ENCODE measurements at places on chromosomes 3 and 15.
A peak's percentile ranks its signal among the peaks of the same experiment; 100 is the strongest.

GRCh38 chr3:60743631-60744164 lies 507.6 kb downstream of the FHIT start:
- no peak for DNase-seq

- no peak for DNase-seq
Measured at GRCh38 chr15:31345606-31346366, 19.2 kb downstream of the KLF13 start.

GRCh38 chr15:90903733-90904536 lies 833 bp downstream of the MAN2A2 start:
- DNase-seq = no peak

DNA sequence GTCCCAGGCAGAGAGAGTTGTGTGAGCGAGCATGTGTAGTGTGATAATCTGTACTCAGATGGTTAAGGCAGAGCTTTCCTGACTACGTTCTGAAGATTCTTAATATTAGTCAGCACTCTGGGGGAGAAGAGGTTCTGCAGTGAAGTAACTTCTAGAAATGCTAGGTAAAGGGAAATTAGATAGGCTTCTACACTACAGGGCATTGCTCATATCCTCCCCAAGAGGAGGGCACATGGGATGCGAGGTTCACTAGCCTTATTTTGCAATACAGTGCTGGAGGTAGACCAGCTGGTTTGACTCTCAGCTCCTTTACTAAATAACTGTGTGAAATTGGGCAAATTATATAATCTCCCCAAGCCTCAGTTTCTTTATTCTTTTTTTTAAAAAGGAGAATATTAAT lies 300.3 kb upstream of the PDZRN3 start:
- no peak for DNase-seq

- no peak for DNase-seq
Measured at GRCh38 chr3:147431751-147432150, 22.6 kb downstream of the ZIC1 start.

DNA sequence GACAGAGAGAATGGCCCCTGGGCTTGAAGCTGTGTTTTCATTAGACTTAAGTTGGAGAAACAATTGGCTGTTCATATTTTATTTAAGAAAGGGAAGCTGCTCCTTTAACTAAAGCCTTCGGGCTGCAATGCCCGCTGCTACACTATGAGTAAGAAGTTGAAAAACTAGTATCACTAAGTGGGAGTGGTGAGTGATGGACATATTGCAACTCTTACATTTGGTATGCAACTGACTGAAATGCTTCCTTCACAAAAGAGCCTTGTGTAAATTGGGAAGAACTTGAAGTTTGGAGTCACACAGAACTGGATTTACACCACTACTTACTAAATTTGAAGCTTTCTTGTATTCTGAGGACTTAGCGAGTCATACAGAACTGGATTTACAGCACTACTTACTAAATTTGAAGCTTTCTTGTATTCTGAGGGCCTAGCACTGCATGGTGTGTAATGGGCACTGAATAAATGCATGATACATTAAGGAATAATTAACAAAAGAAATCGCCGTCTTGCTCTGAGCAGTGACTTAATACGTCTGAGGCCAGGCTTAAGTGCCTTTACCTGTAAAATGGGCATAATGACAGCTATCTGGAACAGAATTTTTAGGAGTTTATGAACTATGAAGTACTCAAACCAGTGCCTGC lies 149.5 kb downstream of the RYR3 start:
- DNase-seq = no peak

DNA sequence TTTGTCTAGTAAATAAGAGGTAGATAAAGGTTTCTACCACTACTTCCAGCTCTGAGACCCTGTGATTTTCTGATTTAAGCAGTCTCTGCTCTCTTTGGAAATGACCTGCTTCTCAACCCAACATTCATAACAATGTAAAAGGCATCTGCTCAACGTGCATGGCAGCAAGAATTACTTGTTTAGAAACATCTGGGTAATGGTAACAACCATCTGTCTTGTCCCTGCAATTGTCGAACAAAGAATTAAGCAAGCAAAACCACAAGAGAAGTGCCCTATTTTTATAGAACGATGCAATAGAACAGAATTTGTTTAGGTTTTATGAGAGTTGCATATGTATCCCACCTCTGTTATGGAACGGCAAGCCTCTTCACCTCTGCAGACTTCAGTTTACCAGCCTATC lies 7.1 kb upstream of the FSIP1 start:
- no peak for DNase-seq

GRCh38 chr15:92043283-92043682 lies 189.8 kb downstream of the SLCO3A1 start:
- DNase-seq = no peak

GRCh38 chr3:157460253-157460652 lies 23.6 kb downstream of the PTX3 start:
- DNase-seq = no peak

DNA sequence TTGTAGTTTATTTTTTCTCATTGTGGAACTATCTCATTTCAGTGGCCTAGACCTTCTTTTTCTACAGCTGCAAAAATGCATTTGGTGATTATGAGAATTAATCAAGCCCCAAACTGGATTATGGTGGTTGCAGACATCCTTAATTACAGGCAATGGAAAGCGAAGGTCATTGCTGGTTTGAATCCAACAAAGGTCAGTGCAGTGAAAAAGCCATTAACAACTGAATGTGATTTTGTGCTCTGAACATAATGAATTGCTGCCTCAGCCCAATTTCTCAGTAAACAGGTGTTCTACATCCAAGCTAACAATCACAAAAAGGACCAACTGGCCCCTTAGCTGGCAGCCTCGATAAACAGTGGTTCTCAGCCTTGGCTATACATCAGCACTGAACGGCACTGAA lies 260.1 kb upstream of the DPPA4 start:
- DNase-seq = no peak

DNA sequence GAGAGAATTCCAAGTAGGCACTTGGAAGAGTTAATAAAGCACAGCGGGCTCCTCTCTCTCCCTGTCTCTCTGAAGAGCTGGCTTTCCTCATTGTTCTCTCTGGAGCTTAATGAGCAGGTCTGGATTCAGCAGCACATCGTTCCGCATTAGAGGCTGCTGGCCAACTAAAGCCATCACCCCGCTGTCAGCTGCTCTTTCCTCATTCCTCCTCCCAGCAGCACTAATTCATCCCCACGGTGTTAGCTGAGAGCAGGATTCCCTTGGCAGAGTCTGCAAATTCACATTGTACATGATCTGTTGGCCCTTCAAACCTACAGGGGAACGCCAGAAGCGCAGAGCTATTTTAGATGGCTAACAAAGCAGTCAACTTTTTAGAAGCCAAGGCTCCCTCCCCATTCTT lies 44.2 kb downstream of the SGO1 start:
- no peak for DNase-seq

- no peak for DNase-seq
Measured at GRCh38 chr15:86634992-86635638, 555.4 kb downstream of the AGBL1 start.

DNA sequence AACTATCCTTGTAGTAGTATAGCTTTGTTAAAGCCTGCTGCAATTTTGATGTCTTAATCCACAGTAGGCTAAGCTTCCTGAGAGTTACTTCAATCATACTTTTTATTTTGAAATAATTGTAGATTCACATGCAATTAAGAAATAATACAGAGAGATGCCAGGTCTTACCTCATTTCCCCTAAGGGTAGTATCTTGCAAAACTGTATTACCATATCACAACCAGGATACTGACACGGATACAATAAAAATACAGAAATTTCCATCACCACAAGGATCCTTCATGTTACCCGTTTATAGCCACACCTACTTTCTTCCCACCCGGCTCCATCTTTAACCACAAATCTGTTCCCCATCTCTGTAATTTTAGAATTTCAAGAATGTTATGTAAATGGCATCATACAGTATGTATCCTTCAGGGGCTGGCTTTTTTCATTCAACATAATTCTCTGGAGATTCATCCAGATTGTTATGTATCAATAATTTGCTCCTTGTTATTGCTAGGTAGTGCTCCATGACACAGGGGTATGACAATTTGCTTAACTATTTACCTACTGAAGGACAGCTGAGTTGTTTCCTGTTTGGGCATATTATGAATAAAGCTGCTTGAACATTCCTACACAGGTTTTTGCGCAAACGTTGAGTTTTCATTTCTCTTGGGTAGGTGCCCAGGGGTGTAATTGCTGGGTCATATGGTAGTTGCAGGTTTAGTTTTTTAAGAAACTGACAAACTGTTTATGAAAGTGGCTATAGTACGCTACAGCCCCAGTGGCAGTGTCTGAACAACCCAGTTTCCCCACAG lies 21.6 kb downstream of the BDH1 start:
- no peak for DNase-seq

GRCh38 chr15:63601026-63601703 lies 4.0 kb downstream of the FBXL22 start:
- DNase-seq = peak; percentile 37

DNA sequence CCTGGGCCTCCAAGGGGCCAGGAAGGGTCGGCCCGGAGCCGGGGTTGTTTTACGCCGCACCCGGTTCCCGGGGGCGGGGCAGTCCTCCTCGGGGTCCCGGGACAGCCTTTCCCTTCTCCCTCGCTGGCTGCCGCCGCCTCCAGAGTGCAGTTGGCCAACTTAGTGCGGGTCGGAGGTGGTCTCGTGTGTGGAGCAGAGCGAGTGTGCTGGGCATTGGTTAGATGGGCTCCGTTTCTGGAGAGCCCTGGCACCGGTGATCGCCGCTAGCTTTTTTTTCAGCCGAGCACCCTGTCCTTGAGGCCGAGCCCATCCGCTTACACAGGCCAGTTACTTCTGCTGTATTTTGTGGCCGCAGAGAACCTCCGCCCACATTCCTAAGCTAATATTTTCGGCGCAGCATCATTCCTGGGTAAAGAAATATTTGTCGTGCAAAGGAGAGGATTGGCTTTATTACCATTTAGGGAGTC lies 585 bp downstream of the KIF23 start:
- no peak for DNase-seq

GRCh38 chr3:59970376-59970775 lies 920.6 kb upstream of the CFAP20DC start:
- DNase-seq = no peak

DNA sequence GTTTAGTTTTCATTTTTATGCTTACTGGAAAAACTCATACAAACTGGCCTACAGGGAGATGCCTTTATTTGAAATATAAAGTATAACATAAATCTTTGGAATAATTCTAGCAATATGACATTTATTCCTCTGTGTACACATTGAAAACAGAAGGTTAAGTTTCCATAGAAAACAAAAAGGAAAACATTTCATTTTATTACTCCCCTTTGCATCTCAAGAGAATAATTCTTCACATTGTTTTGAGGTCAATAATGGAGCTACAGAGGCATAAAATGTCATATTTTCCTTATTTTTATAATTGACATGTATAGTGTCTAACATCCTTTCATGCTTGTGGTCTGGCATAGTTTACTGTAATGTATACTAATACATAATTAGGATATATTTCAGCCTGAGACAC lies 187.6 kb upstream of the AGTR1 start:
- DNase-seq = no peak

GRCh38 chr3:56855856-56856512 lies 54.2 kb upstream of the ARHGEF3 start:
- peak; percentile 18 for DNase-seq

- no peak for DNase-seq
Measured at GRCh38 chr3:94423578-94423977, 360.7 kb downstream of the NSUN3 start.

- DNase-seq = no peak
Measured at GRCh38 chr15:70596354-70597055, 166.9 kb downstream of the UACA start.

GRCh38 chr15:54029081-54029480 lies 50.8 kb downstream of the UNC13C start:
- no peak for DNase-seq

GRCh38 chr3:32460031-32460749 lies 42.5 kb downstream of the CMTM6 start:
- DNase-seq = peak; percentile 94

Data from CD4-positive, alpha-beta T cell treated with Interleukin-15 for 4 hours (primary cell).